ENCODE measurements at places on chromosomes 5 and 9. TPM values are rescaled to one million over a fixed set of nuclear protein-coding genes. Genes with fewer than 3 reads are reported as not detected.
A peak's percentile ranks its signal among the peaks of the same experiment; 100 is the strongest.

- DNase-seq: no peak
Measured at GRCh38 chr9:136721339-136722092, 9.1 kb downstream of the DIPK1B start.

- no peak for DNase-seq
Measured at GRCh38 chr9:129637102-129637501, 4.8 kb downstream of the ASB6 start.

CCDC180 gene
- 4.0 TPM for total RNA-seq

DNA sequence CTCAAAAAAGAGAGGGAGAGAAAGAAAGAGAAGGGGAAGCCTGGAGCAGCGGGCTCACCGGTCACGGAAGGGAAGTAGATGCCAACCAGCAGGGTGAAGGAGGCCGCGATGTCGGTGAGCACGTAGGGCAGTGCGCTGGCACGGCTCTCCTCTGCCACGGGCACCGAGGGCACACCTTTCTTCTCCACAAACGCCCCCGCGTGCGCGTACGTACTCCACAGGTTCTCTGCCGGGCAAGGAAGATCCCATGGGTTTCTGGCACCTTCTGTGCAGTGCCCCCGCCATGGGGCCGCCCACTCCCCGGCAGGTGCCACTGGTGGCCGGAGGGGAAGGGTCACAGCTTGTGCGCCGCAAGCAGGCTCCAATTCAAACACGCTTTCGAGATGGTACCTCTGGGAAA, 30.3 kb downstream of the SLC12A7 start:
- no peak for DNase-seq

GRCh38 chr9:129403779-129404620, 216.9 kb downstream of the C9orf50 start:
- no peak for DNase-seq

NUDT12 gene
- total RNA-seq: 2.6 TPM

DNA sequence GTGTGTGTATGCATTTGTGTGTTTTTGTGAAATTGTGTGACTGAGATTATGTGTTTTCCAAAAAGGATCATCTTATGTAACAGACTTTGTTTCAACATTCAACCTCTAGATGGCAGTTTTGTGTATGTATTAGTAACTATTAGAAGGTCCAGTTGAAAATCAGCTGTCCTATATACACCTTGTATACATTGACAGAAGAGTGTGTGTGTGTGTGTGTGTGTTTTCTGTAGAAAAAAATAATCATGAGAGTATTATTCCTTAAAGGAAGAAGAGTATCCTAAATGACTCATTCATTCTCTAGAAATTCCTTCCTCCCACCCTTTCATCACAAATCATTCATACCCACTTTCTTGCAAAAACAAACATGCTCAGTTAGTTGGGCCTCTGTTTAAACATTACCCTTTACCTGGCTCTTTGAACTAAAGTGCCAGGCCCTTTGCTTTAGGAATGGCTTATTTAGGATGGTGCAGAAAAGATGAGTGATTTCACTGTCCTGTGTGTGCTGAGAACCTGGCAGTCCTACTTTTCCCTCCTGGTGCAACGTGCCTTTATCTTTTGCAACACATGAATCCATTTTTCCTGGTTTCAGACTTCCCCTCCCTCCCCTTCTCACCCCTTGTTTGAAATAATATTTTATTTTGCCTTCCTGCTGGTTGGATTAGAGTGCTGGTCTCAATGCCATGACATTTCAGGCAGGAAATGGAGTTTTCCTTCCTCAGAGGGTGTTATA, 152.2 kb downstream of the ARHGAP26 start:
- no peak for DNase-seq

DNA sequence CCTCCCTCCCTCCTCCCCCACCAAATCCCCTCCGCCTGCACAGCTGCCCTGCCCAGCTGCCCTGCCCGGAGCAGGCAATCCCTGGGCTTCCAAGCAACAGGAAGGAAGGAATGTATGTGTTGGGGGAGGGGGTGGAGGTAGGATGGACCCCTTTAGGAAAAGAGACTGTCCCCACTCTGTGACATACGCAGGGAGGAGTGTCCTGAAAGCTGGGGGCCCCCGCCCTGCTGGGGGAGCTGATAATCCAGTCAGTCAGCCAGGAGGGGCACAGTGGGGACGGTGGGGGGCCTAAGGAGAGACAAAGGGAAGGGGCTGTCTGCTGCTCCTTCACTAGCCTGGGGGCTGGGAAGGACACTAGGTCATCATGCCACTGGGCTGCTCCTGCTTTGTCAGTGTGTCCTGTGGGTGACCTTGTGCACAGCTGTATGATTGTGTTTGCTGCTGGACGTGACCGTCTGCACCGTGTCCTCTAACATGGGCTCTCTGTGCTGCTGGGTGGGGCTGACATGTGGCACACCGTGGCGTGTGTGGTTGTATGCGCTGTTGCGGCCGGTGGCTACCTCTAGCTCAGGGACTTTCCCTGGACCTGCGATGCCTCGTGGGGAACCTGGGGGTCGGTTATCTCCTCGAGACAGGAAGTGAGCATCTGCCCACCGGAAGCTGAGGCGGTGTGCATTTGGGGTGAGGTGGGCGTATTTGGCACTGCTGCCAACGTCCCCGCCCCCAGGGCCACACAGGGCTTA, 3.0 kb downstream of the N4BP3 start:
- peak; percentile 63 for DNase-seq

- DNase-seq: no peak
Measured at GRCh38 chr9:122338994-122339393, 31.8 kb upstream of the PTGS1 start.

NR5A1 gene
- not detected for total RNA-seq

- DNase-seq: no peak
Measured at GRCh38 chr9:101486693-101487442, 46.8 kb upstream of the RNF20 start.

DNA sequence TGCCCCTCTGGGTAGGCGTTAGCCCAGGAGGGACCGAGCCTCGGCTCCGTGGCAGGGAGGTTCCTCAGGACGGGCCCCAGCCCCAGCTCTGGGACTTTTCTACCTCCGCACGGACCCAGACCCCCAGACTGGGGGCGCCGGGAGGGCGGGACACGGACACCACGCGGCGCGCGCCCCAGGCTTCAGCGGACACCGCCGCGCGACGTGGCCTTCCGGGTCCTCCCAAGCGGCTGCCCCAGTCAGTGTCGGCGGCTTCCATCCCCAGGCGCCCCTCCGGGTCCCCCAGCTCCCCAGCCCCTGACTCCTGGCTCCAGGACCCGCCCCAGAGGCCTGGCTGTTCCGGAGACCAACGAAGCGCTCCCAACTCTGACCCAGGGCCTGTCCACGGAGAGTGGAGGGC, 3.1 kb downstream of the LCNL1 start:
- DNase-seq: no peak

NR6A1 gene
- total RNA-seq: 3.1 TPM

DNA sequence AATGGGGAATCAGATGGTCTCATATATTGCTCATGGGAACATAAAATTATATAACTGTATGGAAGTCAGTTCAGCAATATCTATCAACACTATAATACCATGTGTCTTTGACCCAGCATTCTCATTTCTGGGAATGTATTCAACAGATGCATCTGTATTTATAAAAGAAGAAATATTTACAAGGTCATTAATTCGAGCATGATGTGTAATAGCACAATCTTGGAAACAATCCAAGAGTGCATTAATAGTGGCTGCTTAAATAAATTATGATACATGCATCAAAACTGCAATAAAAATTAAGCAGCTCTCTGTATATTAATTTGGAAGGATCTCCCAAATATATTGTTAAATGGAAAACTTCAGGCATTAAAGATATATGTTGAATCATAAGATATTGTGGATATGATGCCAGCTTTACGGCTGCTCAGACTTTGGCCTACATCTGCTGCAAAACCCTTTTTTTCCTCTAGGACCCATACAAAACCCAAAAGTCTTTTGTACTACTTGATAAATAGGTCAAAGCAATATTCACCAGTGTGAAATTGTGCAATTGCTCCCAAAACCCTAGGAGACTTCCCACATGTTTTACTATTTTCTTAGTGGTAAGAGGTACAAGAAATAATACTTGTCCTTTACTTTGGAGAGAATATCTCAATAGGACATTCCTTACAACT, 45.3 kb upstream of the ISOC1 start:
- DNase-seq: no peak

DNA sequence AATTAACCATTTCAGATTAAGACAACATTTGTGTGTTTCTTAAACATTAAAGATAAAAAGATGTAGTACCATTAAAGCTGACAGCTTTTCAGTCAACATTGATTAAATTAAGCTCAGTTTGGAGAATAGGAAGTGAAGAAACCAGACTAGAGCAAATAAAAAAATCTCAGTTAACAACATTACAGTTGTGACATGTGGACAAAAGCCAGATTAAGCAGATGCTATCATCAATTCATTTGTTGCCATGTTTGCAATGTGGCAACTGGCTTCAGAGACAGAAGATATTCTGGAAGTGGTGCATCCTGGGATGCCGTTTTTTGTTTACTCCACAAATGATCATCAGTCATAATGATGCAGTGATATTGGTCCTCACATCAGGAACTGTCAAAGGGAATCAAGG, 70.3 kb upstream of the CNTLN start:
- DNase-seq: no peak

GRCh38 chr9:101462558-101462957, 27.0 kb upstream of the ALDOB start:
- DNase-seq: no peak

- no peak for DNase-seq
Measured at GRCh38 chr9:98707166-98708102, 1.3 kb downstream of the GABBR2 start.

DNA sequence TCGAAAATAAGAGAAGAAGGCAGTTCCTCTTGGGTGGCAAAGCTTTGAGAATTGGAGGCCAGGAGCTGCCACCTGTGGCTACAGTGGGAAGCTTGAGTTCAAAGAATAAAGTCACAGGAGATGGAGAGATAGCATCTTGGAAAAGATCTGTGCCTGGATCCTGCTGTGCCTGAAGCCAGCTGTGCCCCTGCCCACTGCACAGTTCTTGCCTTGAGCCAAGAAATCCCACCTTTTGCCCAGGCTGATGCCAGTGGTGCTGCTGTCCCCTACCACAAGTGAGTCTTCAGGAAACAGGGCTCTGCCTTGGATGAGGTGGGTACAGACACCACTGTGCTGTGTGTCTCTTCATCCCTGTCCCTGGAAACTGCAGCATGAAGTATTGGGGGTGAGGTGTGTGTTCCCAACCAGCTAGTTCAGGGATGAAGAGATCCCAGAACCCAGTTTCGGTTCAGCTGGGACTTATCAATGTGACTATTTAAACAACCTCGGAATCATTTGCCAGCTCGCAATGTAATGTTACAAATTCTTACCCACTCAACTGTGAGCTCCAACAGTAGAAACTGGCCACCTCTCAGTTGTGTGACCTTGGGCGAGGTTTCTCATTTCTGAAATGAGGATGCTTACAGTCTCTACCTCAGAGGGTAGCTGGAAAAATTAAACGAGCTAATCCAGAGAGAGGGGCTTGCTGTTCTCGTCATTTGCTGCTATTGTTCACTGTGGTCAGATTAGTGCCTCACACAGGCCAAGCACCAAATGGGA, 5.9 kb downstream of the IER5L start:
- no peak for DNase-seq

DNA sequence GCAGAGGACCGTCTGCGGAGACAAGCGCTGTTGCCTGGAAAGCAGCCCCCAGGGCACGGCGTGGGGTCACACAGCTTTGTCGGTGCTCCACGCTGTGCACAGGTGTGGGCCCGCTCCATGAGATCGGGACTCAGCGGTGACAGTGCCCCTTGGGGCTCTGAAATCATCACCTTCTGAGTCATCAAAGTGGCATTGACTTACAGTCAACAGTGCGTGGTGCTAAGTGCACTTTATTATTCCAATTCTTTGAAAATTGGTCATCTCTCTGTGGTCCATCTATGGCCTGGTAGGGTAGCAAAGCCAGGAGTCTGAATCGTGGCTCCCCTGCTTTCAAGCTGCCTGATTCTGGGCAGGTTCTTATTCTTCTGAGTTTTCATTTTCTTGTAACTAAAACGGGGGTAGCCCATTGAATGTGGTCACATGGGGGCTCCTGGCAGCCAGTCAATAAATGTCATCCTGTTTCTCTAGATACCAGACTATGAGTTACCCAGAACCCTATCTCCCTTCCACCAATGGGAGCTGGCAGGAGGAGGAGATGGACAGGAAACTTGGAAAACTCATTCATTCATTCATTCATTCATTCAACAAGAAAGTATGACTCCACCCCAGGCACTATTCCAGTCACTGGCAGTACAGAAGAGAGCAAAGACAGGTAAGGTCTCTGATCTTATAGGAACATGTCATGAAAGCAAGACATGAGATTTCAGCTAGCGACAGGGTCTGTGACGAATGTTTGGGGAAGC, 20.3 kb upstream of the UNC5A start:
- DNase-seq: no peak

Data from activated B cell treated with CpG ODN at 0.5 μM for 24 hours (primary cell).